Mucosa of descending colon (tissue), 3 donors: ENCODE measurements at places on chromosomes 5 and 9.

GRCh38 chr9:134839455-134840125, 41.0 kb upstream of the FCN2 start:
- no peak for DNase-seq

GRCh38 chr5:178234750-178235587, 2.4 kb upstream of the PHYKPL start:
- peak; percentile 86 for DNase-seq

DNA sequence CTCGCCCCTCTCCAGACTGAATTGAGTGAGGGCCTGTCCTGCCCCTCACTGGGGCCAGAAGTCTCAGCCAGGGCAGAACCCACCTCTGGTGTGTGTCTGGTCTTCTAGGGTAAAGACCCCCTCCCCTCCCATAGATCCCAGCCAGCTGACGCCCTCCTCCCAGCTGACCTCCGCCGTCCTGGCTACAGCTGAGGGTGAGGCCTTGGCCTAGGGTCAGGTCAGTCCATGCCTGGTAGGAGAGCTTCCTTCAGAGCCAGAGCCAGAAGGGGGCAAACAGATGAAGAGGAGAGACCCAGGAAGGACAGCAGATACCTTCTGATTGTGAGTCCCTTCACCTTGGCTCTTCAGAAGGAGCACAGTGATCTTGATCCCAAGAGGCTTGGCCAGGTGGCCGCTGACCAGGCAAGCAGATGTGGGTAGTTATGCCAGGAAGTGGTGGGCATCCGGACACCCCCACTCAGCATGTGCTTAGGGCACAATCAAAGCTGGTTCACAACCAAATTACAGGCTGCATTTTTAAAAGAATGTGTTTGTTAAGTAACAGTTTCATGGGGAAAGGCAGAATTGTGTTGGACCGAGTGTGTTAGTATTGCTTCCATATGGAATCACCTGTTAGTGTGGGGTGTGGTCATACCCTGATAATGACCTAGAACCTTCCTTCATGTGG, 29.9 kb downstream of the JADE2 start:
- DNase-seq, result no peak

GRCh38 chr5:65440456-65440855, 41.3 kb downstream of the ADAMTS6 start:
- DNase-seq, result no peak

DNA sequence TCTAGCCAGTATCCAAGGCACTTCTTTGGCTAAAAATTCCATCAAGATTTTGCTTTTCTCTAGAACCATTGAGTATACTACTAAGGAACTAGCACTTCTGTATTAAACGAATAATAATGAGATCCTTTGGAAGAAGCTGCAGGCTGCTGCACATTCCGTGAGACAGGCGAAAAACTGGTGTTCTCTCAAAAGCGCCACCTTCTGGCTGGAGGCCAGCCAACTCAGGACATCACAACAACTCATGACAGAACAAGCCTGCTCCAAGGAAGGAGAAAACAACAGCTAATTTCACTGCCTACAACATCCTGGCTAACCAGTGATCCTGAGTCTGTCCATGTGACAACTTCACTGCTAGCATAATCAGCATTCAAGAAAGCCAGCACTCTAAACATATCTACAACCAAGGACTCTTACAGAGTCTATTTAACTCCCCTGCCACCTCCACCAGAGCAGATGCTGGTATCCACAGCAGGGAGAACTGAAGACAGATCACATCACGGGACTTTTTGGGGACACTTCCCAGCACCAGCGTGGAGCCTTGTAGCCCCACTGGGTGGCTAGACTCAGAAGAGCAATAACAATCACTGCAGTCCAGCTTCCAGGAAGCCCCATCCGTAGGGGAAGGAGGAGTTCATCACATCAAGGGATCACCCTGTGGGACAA, 150.5 kb downstream of the YTHDC2 start:
- DNase-seq, result peak; percentile 69

- DNase-seq, result no peak
Observed at GRCh38 chr9:87039809-87040392, 92.6 kb upstream of the GAS1 start.

- no peak for DNase-seq
Observed at GRCh38 chr5:174741352-174741751, 17.0 kb downstream of the MSX2 start.

GRCh38 chr9:27791311-27791710, 218.0 kb upstream of the C9orf72 start:
- DNase-seq, result no peak

DNA sequence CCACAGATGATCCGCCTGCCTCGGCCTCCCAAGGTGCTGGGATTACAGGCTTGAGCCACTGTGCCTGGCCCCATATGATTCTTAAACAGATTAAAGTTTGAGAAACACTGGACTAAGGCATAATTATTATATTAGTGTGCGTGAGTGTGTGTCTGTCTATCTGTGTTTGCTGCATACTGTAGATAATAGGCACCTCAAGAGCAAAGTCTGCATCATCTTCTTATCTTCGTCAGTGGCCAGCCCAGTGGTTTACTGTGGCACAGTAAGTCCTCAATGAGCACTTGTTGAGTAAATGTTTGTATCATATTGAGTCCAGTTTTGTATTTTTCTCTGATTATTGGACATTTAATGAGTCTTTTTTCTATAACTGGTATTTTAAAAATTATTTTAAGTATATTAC, 81.7 kb downstream of the ITGA1 start:
- DNase-seq, result no peak

DNA sequence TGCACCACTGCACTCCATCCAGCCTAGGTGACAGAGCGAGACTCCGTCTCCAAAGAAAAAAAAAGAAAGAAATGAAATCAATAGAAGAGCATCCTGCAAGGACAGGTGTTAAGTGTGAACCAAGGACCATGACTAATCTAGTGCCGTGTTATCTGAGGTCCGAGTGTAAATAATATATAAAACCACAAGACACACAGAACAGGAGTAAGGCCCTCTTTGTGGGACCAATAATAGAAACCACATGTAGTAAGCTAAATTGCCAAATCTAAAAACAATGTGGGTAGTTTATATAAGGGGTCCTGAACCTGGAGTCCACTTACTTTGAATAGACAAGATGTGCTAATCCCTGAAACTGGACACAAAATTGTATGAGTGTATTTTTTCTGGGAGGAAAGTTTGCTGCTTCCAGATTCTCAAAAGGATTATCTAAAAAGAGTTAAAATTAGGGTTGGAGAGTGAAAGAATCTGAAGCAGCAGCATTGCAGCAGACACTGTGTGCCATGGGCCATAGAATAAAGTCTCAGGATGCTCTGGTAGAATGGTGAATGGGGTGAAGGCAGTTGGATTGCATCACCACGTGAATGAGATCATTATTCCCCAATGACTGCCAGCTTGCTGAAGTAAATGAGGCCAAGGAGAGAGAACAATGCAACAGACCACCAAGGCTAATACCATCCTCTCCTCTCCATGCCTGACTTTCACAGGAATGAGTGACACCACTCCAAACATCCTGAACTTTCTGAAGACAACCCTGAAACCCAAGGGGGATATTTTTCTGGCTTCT, 222.7 kb downstream of the DCP2 start:
- no peak for DNase-seq

- DNase-seq, result no peak
Observed at GRCh38 chr5:6338871-6339270, 39.5 kb downstream of the MED10 start.

DNA sequence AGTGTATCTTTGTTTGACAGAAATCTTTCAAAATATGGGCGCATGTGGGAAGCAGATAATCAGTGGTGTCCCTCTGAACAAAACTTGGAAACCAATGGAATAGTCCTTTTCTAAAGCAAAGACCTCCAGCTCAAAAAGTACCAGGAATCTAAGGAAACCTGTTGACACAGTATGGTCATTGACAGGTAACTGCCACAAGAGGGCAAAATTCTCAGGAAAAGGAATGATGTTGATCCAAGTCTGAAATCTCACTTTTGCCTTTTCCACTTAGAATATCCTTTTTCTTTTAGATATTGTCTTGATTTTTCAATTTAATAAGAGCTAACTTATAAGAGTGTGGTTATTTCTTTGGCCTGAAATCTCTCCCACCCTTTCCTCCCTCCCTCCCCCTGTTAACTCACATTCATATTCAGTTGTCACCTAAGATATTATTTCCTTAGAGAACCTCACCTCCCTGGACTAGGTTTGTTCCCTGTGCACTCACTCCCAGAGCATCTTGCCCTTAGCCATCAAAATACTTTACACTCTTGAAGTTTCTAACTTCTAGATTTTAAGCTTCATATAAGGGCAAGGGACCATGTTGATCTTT, 59.0 kb upstream of the BARX1 start:
- DNase-seq, result no peak

GRCh38 chr5:163619273-163619934, 114.0 kb downstream of the MAT2B start:
- DNase-seq, result no peak

DNA sequence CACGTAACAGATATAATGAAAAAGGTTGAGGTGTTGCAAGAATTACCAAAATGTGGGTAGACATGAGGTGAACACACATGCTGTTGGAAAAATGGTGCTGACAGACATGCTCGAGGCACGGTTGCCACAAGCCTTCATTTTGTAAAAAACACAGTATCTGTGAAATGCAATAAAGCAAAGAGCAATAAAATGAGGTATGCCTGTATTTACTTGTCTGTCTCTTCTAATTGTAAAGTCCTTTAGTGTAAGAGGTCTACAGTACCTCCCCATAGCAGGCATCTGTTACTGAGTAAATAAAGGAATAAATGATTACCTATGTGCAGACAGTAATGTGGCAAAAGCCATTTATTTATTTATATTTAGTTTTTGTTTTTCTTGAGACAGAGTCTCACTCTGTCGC, 3.0 kb upstream of the CAST start:
- DNase-seq, result no peak

DNA sequence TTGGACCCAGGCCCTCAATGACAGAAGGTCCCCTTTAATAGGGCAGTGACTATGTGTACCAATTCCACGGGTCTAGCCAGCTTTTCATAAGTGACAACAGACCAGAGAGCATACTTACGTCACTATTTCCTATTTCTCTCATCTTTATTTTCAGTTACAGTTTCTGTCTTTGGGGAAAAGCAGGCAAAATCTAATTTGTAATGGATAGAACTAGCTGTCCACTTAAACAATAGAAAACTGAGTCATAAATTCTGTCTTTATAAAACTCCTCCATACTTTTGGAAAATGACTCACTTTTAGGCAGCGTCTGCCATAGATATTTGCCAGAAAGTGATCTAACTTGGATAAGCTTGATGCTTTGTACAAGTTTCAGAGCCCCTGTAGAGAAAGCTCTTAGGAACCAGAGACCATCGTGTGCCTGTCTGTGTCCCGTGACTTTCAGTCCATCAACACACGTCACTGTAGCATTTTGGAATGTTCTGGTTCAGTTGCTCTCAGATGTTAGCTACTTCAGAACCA, 101.9 kb downstream of the F2RL2 start:
- no peak for DNase-seq

DNA sequence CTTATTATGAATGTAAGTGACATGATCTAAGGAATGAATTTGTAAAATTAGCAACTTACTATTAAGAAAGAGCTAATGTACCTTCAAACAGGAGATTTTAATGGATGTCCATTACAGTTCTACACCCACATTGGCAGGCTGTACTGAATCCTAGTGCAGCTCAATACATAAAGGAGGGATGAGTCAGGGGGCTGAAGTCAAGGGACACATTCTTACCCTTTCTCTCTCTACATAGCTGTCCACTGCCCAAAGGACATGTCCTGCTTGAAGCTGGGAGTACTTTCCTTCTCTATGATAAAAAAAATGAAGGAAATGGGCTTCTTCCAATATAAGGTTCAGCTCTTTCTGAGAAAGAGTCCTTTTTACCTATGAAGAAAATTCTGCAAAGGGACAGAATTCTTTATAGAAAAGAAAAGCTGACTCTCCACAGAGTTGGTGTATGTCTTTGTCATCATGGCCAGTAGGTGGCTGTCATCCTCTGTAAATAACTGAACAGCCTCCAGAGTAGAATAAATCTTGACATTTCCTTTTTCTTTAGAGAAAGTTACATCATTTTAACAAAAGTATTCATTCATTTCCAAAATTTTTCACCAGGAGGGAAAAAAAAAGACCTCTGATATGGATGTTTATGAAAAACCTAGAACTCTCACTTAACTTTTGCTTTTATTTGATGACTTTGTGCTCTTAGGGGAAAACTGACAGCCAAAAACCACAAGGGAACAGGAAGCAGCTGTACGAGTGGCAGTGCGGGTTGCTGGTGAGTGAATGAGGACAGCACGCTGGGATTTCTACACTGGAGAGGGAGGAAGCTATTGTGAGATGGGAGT, 13.1 kb upstream of the IFNA14 start:
- DNase-seq, result peak; percentile 24

DNA sequence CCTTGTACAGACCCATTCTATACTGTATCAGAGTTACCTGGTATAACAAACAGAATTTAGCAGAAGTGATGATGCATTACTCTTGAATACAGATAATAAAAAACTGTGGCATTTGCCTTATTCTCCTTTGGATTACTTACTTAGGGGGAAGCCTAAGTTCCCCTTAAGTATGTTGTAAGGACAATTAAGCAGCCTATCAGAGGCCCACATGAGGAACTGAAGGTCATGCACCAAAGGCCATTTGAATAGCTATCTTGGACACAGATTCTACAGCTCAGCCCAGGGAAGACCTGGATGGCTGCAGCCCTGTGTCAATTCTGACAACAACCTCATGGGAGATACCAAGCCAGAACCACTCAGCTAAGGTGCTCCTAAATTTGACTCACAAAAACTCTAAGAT, 125.2 kb downstream of the RAPGEF6 start:
- DNase-seq, result no peak

- DNase-seq, result no peak
Observed at GRCh38 chr5:97355775-97356174, 172.7 kb upstream of the RIOK2 start.

DNA sequence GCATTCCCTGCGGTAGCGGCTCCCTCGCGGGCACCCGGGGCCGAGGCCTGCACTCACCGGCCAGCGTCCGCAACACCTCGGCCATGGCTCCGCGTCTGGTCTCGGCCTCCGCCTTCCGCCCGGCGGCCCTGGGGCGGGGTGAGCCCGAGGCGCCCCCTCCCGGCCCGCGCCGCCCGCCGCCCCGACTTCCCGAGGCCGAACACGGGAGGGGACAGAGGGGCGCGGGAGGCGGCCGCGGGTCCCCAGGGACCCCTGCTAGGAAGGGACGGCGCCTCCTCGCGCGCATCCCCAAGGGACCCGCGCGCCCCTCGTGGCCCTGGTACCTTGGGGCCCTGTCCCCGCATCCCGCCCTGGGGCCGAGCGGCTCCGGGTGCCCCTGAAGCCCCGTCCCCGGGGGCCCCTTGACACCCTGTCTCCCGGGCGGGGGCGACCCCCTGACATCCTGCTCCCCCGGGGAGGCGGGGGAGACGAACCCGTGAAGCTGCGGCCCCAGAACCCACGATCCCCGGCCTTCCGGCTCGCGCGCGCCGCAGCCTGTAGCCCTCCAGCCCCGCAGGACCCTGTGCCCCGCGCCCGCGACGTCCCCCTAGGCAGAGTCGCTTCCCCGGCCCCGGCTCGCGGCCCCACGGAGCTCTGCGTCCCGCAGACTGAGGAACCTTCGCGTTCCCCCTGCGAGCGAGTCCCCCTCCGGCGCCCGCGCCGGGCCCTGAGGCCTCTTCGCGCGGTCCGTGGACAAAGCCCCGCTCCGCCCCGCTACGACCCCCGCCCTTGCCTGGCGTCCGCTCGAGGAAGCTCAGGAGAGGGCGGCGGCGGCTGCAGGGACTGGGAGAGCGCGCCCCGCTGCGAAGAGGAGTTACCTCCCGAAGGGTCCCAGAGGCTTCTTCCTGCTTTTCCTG, at the start of gene ABO:
ABO (minus strand) TSS at position 97 of the 896 bp plus-strand sequence.
- no peak for DNase-seq
